ENCODE measurements at places on chromosomes 13 and 19.

GRCh38 chr13:20232556-20233277 is 598 bp upstream of the GJB6 start:
- DNase-seq, result no peak

- no peak for DNase-seq
Measured at GRCh38 chr13:104592545-104593250, 1526.5 kb upstream of the SLC10A2 start.

GRCh38 chr13:75682326-75682725 is 46.2 kb downstream of the LMO7 start:
- DNase-seq, result no peak

GRCh38 chr19:23822735-23823134 is 64.0 kb upstream of the ZNF681 start:
- DNase-seq, result no peak

- peak; percentile 95 for DNase-seq
Measured at GRCh38 chr19:35404879-35405622, 34.2 kb downstream of the GPR42 start.
